ENCODE measurements at places on chromosomes 5 and 9. TPM values are rescaled to one million over a fixed set of nuclear protein-coding genes. Genes with fewer than 3 reads are reported as not detected.

Gene C5
- total RNA-seq = 8.1 TPM

GRCh38 chr5:56270058-56270457 lies 36.9 kb upstream of the ANKRD55 start:
- no peak for DNase-seq

GRCh38 chr5:150155258-150156026 lies at the start of gene PDGFRB:
Gene PDGFRB, minus strand, starts transcription at chr5:150155845. Its CDS starts 18,798 bp downstream, at chr5:150137047.
- DNase-seq = peak; percentile 90

GRCh38 chr5:103465891-103466290 lies 96.7 kb downstream of the NUDT12 start:
- DNase-seq = no peak

- DNase-seq = no peak
These were observed 7.4 kb upstream of the KLF4 start for GRCh38 chr9:107496976-107497375.

DNA sequence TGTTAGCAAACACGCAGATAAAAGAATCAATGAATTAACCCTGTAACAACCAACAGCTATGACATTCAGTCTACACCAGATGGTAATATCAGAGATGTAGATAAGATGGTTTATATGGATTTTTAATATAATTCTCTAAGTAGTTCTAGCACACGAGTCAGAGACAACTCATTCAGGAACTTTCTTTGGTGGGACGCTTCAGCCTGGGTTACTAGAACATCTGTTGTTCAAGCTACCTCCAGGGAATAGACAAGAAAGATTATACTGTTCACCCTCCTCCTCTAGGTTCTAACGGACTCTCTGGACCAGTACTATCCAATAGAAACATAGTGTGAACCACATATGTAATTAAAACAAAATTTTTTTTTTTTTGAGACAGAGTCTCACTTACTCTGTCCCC lies 73.8 kb downstream of the RAPGEF1 start:
- DNase-seq = no peak

- no peak for DNase-seq
These were observed 46.1 kb downstream of the DCP2 start for GRCh38 chr5:113022661-113023060.
